Left ventricle myocardium superior (tissue), 1 donor: ENCODE measurements at places on chromosomes 1 and 21. TPM values are rescaled to one million over a fixed set of nuclear protein-coding genes. Genes with fewer than 3 reads are reported as not detected.

GRCh38 chr1:104933846-104934245 is 1184.1 kb downstream of the AMY1C start:
- no peak for DNase-seq

BACE2 gene
- total RNA-seq: 12.7 TPM

DNA sequence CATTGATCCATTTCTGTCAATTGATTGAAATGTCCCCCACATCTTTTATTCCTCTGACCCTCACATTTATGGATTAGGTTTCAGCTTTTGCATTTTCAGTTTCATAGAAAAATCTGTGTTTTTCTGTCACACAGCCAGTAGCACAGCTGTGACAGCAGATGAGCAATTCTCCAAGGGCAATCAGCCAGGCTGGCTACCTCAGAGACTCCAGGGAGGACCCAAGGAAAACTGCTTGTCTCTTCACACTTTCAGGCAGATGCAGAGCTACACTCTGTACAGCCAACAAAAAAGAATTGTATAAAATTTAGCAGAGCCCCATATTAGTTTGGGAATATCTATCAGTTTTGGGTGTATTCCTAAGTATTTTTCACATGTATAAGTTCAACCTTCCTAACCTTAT is 257.2 kb downstream of the LRRC7 start:
- DNase-seq: peak; percentile 33

- no peak for DNase-seq
Observed at GRCh38 chr1:41038110-41038509, 16.6 kb upstream of the SLFNL1 start.
